ENCODE measurements at places on chromosomes 12 and 14.

DNA sequence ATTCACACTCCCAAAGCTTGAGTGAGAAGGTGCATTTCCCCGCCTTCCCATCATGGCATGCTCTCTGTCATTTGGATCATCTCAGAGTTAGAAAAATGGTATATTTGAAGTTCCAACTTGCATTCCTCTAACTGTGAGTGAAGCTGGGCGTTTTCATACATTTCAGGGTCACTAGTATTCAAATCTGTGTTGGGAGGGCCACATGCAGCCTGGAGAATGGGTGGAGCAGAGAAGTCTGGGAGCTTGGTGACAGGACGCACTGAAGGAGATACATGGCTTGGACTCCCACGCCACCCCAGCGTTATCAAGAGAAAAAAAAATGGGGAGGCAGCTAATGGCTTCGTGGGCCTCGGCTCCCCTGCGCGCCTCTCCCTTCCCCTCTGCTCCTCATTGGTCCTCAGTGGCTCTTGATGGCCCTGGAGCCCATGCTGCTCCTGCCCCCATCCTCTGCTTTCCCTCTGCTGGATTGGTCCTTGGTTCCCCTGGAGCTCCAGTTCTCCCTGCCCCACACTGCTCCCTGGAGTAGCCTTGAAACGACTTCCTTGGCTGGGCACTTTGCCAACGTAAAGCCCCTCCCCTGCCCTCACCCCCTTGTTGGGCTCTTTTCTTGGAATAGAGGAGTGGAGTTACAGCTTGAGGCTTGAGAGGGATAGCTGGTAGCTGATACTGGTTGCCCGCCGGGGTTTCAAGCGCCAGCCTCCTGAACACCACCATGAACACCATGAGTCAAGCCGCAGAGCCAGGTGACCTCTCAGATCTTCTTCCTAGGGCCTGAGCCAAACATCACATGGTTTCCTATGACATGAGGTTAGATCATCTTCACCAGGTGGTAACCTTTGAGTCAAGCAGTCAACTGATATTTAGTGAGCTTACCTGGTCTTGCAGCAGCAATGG lies 139.6 kb downstream of the PRKCH start:
- DNase-seq, result no peak

GRCh38 chr12:52018433-52019112 lies 11.8 kb downstream of the TAMALIN start:
- DNase-seq, result no peak

DNA sequence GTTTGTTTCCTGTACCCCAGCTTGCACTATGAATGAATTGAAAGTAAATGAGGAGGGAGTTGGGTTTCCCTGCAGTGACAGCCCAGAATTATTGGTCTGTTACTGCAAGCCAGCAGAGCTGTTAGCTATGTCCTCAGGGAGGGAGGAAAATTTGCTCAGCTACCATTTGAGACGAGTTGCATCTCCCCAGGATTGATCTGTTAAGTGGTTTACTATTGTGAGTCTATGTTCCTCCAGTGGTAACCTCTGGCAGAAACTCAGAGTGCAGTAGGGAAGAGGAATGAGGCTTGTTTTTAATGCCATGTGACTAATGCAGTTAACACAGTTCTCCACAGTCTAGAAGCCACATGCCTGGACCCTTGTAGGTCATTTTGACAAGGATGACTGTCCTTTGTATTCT lies 173.9 kb downstream of the SLC15A4 start:
- DNase-seq, result no peak

GRCh38 chr14:44712024-44712815 lies 205.1 kb upstream of the FSCB start:
- no peak for DNase-seq

DNA sequence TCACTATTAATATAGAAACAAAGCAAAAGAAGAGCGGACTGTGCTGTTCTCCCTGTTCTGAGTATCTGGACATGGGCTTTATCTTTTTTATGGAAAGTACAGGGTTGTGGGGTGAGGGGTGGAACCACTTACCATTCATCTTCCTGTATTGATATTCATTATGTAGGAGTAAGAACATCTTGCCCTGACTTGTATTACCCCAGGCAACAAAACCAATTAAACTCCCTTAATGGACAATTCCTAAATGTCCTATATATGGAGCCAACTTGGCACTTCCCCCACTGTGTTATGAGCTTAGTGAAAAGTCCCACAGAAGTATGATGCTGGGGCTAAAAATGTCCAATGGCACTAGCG lies 139.9 kb upstream of the KRR1 start:
- DNase-seq, result no peak

- no peak for DNase-seq
Observed at GRCh38 chr14:96920820-96921219, 123.6 kb downstream of the VRK1 start.

DNA sequence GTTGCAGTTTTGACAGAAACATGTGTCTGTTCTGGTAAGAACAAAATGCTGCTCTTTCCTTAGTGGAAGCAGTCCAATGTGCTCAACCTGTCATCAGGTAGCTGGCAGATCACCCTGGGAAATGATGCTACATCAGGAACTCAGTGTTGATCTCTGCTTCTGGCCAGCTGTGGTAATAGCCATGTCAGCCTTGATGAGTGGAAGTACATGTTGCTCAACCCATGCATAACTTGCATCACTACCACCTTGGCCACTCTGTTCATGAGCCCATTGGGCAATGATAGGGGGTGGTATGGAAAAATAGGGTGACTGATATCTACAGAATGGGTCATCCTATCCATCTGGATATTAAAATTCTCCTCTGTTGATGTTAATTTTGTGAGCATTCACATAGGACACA lies 411.0 kb downstream of the C12orf50 start:
- DNase-seq, result no peak
